Adrenal gland (tissue), 19 donors: ENCODE measurements at places on chromosomes 11 and 22.
A peak's percentile ranks its signal among the peaks of the same experiment; 100 is the strongest.

- DNase-seq: no peak
Observed at GRCh38 chr11:120771551-120772060, 252.3 kb upstream of the TBCEL start.

DNA sequence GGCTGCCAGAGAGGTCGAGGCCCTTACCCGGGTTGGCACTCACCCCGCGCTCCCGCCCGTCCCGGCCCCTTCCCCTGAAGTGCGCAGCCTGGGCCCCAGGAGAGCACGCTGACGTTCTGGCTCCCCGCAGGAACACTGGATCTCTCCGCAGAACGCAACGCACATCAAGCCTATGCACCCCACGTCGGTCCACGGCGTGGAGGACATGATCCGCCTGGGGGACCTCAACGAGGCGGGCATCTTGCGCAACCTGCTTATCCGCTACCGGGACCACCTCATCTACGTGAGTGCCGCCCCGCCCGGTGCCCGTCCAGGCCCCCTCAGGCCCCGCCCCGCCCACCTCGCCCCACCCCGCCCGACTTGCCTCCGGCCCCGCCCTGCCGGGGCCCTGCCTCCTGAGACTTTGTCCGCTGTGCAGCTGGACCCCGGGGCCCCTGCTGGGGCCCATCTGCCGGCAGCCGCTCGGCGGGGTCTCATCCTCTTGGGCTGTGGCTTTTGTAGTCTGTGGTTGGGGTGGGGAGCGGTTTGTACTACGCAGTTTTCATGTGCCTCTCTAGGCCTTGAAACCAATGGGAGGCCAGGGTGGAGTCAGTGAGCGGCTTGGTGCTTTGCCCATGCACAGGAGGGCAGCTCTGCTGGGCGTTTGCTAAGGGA lies 19.7 kb downstream of the MYO7A start:
- no peak for DNase-seq

GRCh38 chr11:109401545-109401944 lies 20.4 kb upstream of the C11orf87 start:
- no peak for DNase-seq

DNA sequence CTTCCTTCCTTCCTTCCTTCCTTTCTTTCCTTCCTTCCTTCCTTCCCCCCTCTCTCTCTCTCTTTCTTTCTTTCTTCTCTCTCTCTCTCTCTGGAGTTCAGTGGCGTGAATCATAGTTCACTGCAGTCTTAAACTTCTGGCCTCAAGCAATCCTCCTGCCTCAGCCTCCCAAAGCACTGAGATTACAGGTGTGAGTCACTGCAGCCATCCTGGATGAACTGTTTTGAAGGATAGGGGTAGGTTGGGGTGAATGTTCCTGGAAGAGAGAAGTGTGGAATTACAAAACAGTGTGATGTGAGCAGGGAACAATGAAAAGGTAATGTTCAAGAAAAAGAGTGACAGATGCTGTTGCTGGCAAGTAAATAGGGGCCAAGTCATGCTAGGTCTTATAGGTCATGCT lies 12.4 kb upstream of the PLET1 start:
- no peak for DNase-seq

GRCh38 chr22:38490915-38491314 lies 15.2 kb downstream of the DDX17 start:
- peak; percentile 71 for DNase-seq

DNA sequence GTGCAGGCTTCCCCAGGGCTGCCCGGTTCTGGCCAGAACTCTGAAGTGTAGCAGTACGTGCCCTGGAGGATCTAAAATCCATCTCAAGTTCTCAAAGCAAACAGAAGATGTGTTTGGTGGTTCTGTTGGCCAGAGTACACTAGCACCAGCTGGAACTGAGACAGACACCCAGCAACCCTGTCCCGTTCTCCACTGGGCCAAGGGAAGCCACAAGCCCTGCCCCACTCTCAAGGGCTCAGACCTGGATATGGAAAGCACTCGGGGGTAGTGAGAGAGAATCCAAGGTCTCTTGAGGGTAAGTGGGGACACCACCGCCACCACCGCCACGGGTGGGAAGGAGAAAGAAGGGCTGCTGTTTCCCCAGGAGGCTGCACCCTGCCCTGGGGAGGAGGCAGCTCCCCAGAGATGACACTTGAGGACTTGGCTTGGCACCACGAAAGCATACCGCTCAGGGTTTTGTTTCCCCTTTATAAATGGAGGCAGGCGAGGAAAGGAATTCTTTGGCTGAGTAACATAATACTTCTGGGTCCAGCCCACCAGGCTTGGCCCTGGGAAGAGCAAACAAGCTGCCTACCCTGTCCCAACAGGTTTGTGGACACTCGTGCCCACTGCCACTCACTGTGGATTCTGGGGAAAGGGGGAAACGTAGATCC lies 56.1 kb upstream of the POU2AF1 start:
- DNase-seq: no peak

- peak; percentile 95 for DNase-seq
Observed at GRCh38 chr22:29883045-29883774, at the start of gene MTMR3. Gene MTMR3, plus strand, starts transcription at chr22:29883174. Its CDS starts 87,886 bp downstream, at chr22:29971060.

DNA sequence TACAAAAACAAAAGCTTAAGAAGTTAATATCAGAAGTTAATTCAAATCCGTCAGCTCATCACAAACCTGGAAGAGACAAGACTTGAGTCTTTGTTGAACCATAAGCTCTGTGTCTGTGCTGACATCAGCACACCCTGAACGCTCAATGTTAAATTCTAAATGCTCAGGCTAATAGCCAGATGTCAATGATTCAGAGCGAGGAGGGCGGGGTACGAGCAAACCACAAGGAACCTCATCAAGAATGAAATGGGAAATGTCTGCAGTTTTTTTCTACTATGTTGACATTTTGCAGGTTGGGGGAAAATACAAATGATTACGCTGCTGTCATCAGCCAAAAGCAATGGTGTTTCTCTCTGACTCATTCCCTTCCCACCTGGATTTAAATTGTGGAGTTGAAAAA lies 1057.2 kb downstream of the NTM start:
- DNase-seq: no peak

DNA sequence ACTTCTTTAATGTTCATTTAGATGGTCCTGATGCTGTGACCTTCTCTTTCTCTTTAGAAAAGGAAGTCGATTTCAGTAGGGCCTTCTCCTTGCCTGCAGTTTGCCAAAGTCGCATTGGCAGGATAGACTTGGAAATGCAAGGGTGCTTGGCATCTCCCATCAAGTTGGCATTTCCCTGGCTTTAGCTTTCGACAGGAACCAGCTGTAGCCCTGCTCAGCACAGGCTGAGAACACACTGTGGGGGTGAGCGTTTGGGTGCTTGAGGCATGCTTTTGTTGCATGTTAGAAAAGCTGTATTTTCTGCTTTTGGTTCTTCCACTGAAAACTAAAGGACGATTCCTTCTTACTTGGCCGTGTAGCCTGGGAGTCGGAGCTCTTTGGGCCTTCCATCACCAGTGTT lies 37.7 kb downstream of the LDLRAD3 start:
- DNase-seq: no peak
